ENCODE measurements at places on chromosomes 2 and 18.

DNA sequence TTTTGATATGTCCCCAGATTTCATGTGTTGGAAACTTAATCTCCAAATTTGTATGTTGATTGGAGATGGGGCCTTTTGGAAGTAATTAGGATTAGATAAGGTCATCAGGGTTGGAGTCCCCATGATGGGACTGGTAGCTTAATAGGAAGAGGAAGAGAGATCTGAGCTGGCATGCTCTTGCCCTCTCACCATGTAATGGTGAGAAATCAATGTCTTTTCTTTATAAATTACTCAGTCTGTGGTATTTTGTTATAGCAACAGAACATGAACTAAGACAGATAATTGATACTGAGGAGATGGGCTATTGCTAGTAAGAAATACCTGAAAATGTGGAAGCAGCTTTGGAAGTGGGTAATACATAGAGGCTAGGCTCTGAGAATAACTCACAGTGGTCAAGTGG is 48.0 kb downstream of the CDC42EP3 start:
- H3K4me1 ChIP-seq, result peaks cover 21% of the 10 kb centered on the region
- H3K4me3 ChIP-seq, result no peak overlapping the region
- no peaks in the 10 kb centered on the region for H3K27me3 ChIP-seq
- H3K36me3 ChIP-seq, result no peaks in the 10 kb centered on the region
- no peak for DNase-seq

- H3K4me1 ChIP-seq, result no peaks in the 10 kb centered on the region
- no peaks in the 10 kb centered on the region for H3K36me3 ChIP-seq
- no peak overlapping the region for H3K4me3 ChIP-seq
Measured at GRCh38 chr2:128756365-128756717, 437.7 kb upstream of the HS6ST1 start.

GRCh38 chr2:46778511-46778910 is 137.1 kb downstream of the MCFD2 start:
- DNase-seq, result no peak
- no peaks in the 10 kb centered on the region for H3K36me3 ChIP-seq
- no peak overlapping the region for H3K4me3 ChIP-seq

DNA sequence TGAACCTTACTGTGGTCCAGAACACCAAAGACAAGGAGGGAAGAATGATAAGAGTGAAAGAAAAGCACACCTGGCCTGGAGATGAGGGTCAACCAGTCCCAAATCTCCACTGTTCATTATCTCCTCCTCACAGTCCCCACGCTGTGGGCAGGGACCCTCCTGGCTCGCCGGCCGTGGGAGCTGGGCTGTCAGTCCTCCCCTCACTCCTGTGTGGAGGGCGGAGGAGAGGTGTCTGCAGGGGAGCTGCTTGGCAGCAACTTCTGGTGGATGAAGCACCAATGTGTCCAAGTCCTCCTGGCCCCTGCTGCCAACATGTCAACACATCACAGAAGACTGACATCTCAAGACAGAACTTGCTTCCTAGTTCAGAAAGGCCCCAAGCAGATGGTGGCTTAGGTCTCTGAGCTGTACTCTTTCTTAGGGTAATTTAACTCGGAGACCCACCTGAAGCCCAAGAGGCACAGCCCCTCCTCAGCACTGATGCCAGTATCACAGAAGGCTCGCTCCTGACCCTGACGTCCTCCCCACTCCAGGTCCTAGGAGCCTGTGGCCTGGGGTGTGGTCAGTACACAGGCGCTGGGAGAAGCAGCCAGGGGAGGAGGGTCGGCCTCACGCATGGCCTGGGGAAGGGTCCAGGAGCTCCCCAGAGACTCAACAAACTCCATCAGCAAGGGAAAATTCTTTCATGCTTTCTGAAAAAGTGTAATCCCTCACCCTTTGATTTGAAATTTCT is 54.5 kb downstream of the PARD6G start:
- H3K36me3 ChIP-seq, result no peaks in the 10 kb centered on the region
- H3K27me3 ChIP-seq, result no peaks in the 10 kb centered on the region
- H3K27ac ChIP-seq, result no peak overlapping the region
- DNase-seq, result no peak

- no peak for DNase-seq
- no peak overlapping the region for H3K27ac ChIP-seq
- H3K4me3 ChIP-seq, result no peak overlapping the region
- no peaks in the 10 kb centered on the region for H3K27me3 ChIP-seq
Measured at GRCh38 chr2:233542507-233542906, 24.1 kb downstream of the USP40 start.

DNA sequence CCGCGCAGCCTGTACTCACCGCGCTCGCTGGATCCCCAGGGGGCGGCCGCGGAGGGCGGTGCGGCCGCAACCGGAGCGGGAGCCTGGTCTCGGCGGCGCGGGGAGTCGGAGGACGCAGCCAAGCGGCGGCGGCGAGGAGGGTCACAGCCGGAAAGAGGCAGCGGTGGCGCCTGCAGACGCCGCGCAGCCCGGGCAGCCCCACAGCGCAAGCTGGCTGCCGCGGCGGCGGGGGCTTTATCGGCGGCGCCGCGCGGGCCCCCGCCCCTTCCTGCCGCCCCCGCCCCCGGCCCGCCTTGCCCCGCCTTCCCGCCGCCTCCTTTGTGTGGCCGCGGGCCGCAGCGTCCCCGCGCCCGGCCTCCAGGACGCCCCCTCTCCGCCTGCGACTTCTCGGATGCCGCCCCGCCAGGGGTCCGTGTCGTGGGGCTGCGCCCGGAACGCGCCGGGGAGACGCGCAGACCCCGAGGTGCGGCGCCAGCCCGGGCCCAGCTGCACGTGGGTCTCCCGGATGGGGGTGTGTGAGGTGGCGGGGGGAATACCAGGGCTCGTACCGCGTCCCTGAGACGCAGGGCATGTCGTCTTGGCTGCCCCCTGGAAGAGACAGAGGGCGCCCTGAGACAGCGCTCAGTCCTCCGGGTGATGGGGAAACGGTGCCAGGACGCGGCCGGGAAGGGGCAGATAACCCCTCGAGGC is at the start of gene SERPINE2:
Gene SERPINE2 (minus strand): TSS at position 207 of the 690 bp plus-strand sequence. CDS start 37,386 bp downstream, outside the sequence.
- no peaks in the 10 kb centered on the region for H3K36me3 ChIP-seq
- H3K4me3 ChIP-seq, result peak within 1 kb of the TSS; percentile 70
- peaks cover 6% of the 10 kb centered on the region for H3K4me1 ChIP-seq
- no peak within 1 kb of the TSS for H3K27ac ChIP-seq
- H3K27me3 ChIP-seq, result no peaks in the 10 kb centered on the region
- no peak for DNase-seq
